ENCODE measurements at places on chromosomes 6 and 20.

- no peak for DNase-seq
Observed at GRCh38 chr20:14523090-14523489, 185.7 kb upstream of the FLRT3 start.

GRCh38 chr6:42104095-42104803, 38.2 kb downstream of the C6orf132 start:
- peak; percentile 61 for DNase-seq

DNA sequence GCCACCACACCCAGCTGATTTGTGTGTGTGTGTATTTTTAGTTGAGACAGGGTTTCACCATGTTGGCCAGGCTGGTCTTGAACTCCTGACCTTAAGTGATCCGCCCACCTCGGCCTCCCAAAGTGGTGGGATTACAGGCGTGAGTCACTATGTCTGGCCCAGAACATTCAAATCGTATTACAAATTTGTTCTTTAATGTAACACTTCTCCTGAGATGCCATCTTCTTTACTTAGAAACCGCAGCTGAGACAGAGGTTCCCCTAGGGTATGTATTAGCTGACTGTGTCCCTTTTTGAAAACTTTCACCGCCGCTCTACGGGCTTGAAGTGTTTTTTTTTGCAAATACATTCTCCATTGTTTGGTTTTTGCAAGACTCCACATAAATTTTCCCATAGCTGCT, 62.6 kb downstream of the TOX2 start:
- DNase-seq: no peak

GRCh38 chr6:29909985-29910384, 32.3 kb upstream of the HLA-A start:
- no peak for DNase-seq

- no peak for DNase-seq
Observed at GRCh38 chr20:24442909-24443308, 26.5 kb upstream of the SYNDIG1 start.

DNA sequence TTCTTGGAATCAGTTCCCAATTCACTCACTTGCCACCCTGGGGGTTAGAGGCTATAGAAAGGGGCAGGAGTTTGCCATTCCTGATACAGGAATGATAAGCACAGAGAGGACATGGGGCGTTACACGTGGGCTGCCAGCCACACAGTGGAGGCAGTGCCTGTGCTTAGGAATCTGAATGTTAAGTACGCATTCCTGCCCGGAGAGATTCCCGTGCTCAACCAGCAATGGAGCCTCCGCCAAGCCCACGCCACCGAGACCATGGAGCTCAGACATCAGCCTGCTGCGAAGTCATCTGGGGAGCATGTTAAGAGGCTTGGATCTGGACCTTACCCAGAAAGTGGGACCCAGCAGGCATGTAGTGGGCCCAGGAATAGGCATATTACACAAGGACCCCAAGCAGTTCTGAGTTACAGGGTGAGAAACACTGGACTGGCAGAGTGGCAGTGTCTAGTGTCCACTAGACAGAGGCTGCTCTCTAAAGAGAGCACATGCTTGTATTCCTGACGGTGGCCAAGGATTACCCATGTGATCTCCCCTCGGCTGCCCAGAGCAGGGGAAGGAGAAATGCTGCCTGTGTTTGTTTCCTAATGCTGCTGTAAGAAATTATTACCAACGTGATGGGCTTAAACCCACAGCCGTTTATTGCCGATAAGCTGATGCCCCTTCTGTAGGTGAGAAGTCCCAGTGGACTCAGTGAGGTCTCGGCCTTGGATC, 138.2 kb downstream of the BMP7 start:
- no peak for DNase-seq

Measured in activated T-cell treated with anti-CD3 and anti-CD28 coated beads for 1 hour (primary cell).